Suprapubic skin (tissue), 4 donors: ENCODE measurements at places on chromosomes 4 and X.

DNA sequence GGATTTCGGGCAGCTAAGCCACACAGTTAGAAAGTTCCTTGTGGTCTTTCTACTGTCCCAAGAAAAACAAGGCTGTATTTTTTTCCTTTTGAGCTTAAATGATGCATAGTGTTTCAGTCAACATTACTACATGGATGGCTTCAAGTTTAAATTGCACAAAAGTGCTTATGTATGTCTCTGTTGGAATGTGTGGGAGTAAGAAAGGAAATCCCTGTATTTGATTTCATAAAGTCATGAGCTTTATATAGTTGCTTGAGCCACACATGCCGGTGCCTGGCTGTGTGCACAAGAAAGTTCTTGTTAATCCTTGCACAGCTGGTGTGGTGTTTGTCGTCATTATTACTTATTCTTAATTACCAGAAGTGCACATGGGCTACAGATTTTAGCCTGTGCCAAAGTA, 262.2 kb downstream of the ARHGAP10 start:
- H3K27me3 ChIP-seq = no peaks in the 10 kb centered on the region
- no peak overlapping the region for H3K27ac ChIP-seq
- H3K36me3 ChIP-seq = no peaks in the 10 kb centered on the region
- H3K4me3 ChIP-seq = no peak overlapping the region

DNA sequence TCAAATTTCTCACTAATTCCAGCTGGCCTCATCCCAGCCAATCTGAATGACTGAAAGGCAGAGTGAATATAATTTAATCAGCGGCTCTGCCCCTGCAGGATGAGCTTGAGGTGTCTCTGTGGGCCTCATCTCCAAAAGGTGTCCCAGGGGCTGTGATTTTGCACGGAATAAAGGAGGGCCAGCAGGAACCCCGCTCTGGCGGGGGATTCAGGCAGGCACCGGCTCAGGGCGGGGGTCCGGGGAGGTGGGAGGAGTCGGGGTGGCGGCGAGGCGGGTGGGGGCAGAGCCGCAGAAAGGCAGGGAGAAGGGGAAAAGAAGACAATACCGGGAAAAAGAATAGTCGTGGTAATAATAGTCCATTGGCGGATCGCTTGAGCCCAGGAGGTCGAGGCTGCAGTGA, 16.0 kb upstream of the ERCC6L start:
- H3K4me3 ChIP-seq = no peak overlapping the region
- DNase-seq = no peak
- H3K27ac ChIP-seq = no peak overlapping the region
- no peaks in the 10 kb centered on the region for H3K27me3 ChIP-seq
- no peaks in the 10 kb centered on the region for H3K4me1 ChIP-seq

DNA sequence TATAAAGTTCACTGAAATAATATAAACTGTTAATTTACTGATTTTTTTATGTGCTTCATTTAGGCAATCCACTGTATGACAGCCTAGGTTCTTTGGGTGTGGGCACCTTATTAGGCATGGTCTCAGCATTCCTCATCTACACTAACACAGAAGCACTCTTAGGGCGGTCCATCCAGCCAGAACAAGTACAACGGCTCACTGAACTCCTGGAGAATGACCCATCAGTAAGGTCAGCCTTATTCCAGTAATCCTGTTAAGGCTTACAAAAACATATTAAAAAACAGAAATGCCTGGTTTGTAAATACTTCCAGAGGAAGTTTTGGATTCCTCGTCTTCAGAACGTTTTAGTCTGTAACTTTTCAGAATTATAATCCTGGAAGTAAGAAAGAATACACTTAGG, 80.1 kb downstream of the SLC30A9 start:
- H3K27me3 ChIP-seq = no peaks in the 10 kb centered on the region
- H3K4me1 ChIP-seq = no peaks in the 10 kb centered on the region
- no peak overlapping the region for H3K27ac ChIP-seq
- DNase-seq = no peak
- H3K36me3 ChIP-seq = peaks cover 39% of the 10 kb centered on the region
- H3K4me3 ChIP-seq = no peak overlapping the region

- H3K27me3 ChIP-seq = no peaks in the 10 kb centered on the region
- H3K27ac ChIP-seq = no peak overlapping the region
- no peak overlapping the region for H3K4me3 ChIP-seq
- DNase-seq = no peak
- H3K36me3 ChIP-seq = no peaks in the 10 kb centered on the region
Measured at GRCh38 chr4:176444741-176445140, 125.0 kb downstream of the SPCS3 start.

DNA sequence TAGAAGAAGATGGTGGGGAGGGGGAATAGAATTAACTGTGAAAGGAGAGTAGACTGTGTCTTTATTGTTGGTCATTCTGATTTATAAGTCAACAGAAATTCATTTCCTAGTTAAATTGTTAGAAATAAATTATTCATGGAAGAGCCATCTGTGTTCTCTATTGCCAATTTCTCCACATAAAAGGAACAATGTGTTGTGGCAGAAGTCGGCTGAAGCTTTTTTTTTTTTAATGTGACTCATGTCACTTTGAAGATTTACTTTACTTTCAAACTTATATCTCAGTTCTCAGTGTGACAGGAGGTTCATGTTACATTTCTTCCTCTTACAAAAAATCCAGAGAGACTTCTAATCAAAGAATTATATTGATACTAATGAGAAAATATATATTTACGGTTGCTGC, 60.5 kb downstream of the CPE start:
- no peaks in the 10 kb centered on the region for H3K27me3 ChIP-seq
- no peak for DNase-seq
- no peaks in the 10 kb centered on the region for H3K36me3 ChIP-seq
- no peak overlapping the region for H3K4me3 ChIP-seq

GRCh38 chr4:134591326-134591725, 389.7 kb upstream of the PABPC4L start:
- no peaks in the 10 kb centered on the region for H3K36me3 ChIP-seq
- no peak overlapping the region for H3K27ac ChIP-seq
- no peak for DNase-seq
- no peak overlapping the region for H3K4me3 ChIP-seq

DNA sequence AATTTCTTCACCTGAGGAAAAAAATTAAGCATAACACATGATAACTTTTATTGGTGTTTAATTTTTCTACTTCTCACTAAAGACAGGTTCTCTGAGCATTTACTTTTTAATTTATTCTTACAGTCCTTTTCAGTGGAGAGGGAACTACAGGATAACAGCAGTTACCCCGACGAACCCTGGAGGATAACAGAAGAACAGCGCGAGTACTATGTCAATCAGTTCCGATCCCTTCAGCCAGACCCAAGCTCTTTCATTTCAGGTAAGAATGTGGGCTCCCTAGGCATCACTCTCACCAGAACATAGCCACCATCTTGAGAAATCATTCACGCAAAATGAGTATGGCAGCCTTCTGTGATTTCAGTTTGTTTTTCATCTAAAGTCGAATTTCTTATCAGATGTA, 100.8 kb downstream of the REPS2 start:
- no peak overlapping the region for H3K27ac ChIP-seq
- H3K4me3 ChIP-seq = no peak overlapping the region
- no peaks in the 10 kb centered on the region for H3K36me3 ChIP-seq
- no peak for DNase-seq
- H3K4me1 ChIP-seq = no peaks in the 10 kb centered on the region

GRCh38 chr4:159269116-159269515, 166.2 kb downstream of the RAPGEF2 start:
- H3K27ac ChIP-seq = no peak overlapping the region
- no peaks in the 10 kb centered on the region for H3K27me3 ChIP-seq
- H3K4me3 ChIP-seq = no peak overlapping the region

DNA sequence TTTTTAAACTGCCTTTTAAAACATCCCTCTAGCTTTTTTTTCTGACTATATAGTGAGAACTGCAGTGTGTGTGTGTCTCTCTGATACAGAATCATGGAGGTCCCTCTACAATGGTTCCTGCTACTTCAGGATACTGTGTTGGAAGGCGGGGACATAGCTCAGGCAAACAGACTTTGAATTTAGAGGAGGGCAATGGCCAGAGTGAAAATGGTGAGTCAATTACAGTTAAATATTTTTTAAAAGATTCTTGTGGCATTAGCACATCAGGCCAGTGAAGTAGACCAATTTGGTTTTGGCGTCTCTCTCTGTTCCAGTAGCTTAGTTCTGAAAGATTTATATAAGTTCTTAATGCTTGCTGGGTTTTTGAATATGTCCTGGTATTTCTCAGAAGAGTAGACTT, 47.1 kb downstream of the ALG13 start:
- H3K27ac ChIP-seq = no peak overlapping the region
- no peak for DNase-seq
- no peak overlapping the region for H3K4me3 ChIP-seq
- H3K36me3 ChIP-seq = peaks cover 12% of the 10 kb centered on the region
- H3K4me1 ChIP-seq = no peaks in the 10 kb centered on the region
- no peaks in the 10 kb centered on the region for H3K27me3 ChIP-seq

GRCh38 chr4:1967512-1968149, 41.1 kb downstream of the NELFA start:
- H3K27me3 ChIP-seq = no peaks in the 10 kb centered on the region
- no peak overlapping the region for H3K4me3 ChIP-seq
- H3K27ac ChIP-seq = no peak overlapping the region
- DNase-seq = no peak
- peaks cover 20% of the 10 kb centered on the region for H3K36me3 ChIP-seq

GRCh38 chrX:31092476-31092875, 20.6 kb upstream of the FTHL17 start:
- no peaks in the 10 kb centered on the region for H3K27me3 ChIP-seq
- H3K4me1 ChIP-seq = no peaks in the 10 kb centered on the region
- no peak overlapping the region for H3K27ac ChIP-seq
- no peak for DNase-seq
- no peak overlapping the region for H3K4me3 ChIP-seq

GRCh38 chrX:129522184-129523078, 859 bp downstream of the SMARCA1 start:
- H3K4me1 ChIP-seq = peaks cover 8% of the 10 kb centered on the region
- DNase-seq = peak; percentile 63
- H3K27me3 ChIP-seq = no peaks in the 10 kb centered on the region
- H3K36me3 ChIP-seq = no peaks in the 10 kb centered on the region
- peak overlapping the region; percentile 69 for H3K27ac ChIP-seq
- peak overlapping the region; percentile 64 for H3K4me3 ChIP-seq

DNA sequence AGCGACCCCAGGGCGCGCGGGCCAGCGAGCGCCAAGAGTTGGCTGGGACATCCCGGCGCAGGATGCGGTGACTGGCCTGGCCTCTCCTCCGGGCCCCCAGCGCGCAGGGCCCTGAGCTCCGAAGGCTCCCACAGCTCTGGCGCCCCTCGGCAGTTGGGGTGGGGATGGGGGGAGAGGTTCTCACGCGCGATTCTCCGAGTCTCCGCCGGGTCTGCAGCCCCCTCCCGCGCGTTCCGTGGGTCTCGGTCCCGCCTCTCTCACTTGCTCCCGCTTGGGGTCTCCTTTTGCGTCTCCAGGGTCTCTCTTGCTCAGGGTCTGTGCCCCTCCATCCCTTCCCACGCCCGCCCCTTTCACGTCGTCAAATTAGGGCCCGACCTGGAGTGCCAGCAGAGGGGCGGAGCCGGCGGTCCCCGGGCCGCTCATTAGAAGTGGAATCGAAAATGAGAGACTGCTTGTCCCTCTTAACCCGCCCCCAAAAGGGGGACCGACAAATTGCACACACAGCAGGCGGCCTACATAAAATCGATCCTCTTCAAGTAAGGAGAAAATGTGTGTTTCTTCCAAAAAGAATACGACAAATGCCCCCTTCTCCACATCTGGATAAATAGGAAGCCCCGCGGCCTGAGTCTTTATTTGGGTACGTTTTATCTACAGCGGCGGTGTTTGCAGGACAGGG, 877 bp upstream of the NKX1-1 start:
- H3K4me1 ChIP-seq = peaks cover 47% of the 10 kb centered on the region
- no peak for DNase-seq
- H3K36me3 ChIP-seq = no peaks in the 10 kb centered on the region
- H3K27me3 ChIP-seq = peaks cover 100% of the 10 kb centered on the region
- no peak overlapping the region for H3K27ac ChIP-seq

- DNase-seq = no peak
- no peaks in the 10 kb centered on the region for H3K36me3 ChIP-seq
- H3K4me1 ChIP-seq = no peaks in the 10 kb centered on the region
- H3K27ac ChIP-seq = no peak overlapping the region
- no peak overlapping the region for H3K4me3 ChIP-seq
Measured at GRCh38 chr4:160880180-160880579, 1283.6 kb downstream of the FSTL5 start.

GRCh38 chr4:118346495-118346894, 6.3 kb downstream of the PRSS12 start:
- H3K4me3 ChIP-seq = no peak overlapping the region
- DNase-seq = no peak
- H3K27me3 ChIP-seq = no peaks in the 10 kb centered on the region
- H3K27ac ChIP-seq = no peak overlapping the region
- no peaks in the 10 kb centered on the region for H3K4me1 ChIP-seq

DNA sequence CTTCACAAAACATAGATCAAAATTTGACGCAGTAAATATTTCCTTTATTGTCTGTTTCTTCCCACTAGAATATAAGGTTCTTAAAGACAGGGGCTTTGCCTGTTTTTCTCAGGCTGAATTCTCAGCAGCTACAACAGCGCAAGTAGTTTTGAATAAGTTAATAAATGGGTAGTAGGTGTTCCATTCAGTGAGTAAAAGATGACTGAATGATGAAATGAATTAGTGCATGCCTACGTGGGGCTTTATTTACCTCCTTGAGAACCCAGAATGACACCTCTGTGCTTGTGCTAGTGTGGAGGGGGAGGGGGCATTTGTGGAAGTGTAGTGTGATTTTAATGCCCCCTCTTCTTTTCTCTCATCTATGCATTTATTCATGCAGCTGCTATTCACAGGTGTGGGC, 278.9 kb downstream of the FBXW7 start:
- H3K36me3 ChIP-seq = no peaks in the 10 kb centered on the region
- H3K4me1 ChIP-seq = peaks cover 21% of the 10 kb centered on the region
- no peaks in the 10 kb centered on the region for H3K27me3 ChIP-seq

- DNase-seq = no peak
- H3K4me1 ChIP-seq = no peaks in the 10 kb centered on the region
- no peaks in the 10 kb centered on the region for H3K27me3 ChIP-seq
- peaks cover 6% of the 10 kb centered on the region for H3K36me3 ChIP-seq
- no peak overlapping the region for H3K4me3 ChIP-seq
Measured at GRCh38 chrX:68511255-68511654, 12.4 kb downstream of the YIPF6 start.

DNA sequence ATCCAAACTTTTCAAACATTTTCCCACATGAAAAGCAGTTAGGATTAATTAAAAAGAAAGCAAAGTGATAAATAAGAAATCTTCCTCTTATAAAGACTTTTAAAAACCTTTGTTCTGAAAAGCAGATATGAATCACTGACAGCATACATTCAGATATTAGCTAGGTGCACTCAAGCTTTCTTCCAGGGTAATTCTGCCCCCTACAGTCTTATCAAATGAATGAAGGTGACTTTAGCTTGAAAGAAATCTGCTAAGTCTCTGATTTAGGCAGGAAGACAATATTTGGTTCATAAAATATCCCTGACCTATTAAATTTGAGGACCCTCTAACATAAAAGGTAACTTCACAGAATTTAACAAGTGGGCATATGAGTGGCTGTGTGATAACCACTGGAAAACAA, 209.1 kb upstream of the FAM47A start:
- H3K27ac ChIP-seq = no peak overlapping the region
- H3K27me3 ChIP-seq = no peaks in the 10 kb centered on the region
- DNase-seq = no peak
- H3K4me1 ChIP-seq = no peaks in the 10 kb centered on the region

GRCh38 chr4:54568184-54568583, 89.6 kb upstream of the KIT start:
- no peaks in the 10 kb centered on the region for H3K27me3 ChIP-seq
- H3K4me3 ChIP-seq = no peak overlapping the region
- no peak for DNase-seq

GRCh38 chrX:9862525-9862924, 76.3 kb downstream of the SHROOM2 start:
- no peak for DNase-seq
- H3K4me1 ChIP-seq = no peaks in the 10 kb centered on the region
- no peaks in the 10 kb centered on the region for H3K27me3 ChIP-seq
- no peak overlapping the region for H3K4me3 ChIP-seq
